ENCODE measurements at places on chromosomes 2 and 18.

- no peak for DNase-seq
Observed at GRCh38 chr2:170923799-170924198, 5.3 kb upstream of the GORASP2 start.

GRCh38 chr18:79604205-79604912, 75.2 kb upstream of the CTDP1 start:
- no peak for DNase-seq

DNA sequence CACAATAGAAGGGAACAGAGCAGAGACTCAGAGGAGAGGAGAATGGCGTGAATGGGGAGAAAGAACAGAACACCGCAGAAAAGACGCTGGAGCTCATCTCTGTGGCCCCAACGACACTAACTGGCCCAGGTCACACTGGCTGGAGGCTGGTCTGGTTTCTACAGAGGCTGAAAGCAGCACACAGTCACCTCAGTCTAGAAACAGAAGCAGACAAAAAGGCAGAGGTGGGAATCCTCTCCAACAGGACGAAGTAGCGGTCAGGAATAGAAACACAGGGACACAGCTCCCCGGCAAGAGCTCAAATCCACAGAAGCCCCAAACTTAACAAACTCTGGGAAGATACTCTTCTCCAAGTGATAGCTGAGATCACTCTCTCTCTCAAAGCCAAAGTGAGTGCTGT, 9.2 kb downstream of the SLC66A2 start:
- no peak for DNase-seq

- DNase-seq, result no peak
Observed at GRCh38 chr2:207149249-207150213, 16.2 kb downstream of the KLF7 start.

- DNase-seq, result no peak
Observed at GRCh38 chr2:141496810-141497209, 634.0 kb downstream of the LRP1B start.

- no peak for DNase-seq
Observed at GRCh38 chr2:19893520-19894133, 8.2 kb downstream of the TTC32 start.

GRCh38 chr2:174499371-174499770, 12.5 kb upstream of the GPR155 start:
- no peak for DNase-seq

DNA sequence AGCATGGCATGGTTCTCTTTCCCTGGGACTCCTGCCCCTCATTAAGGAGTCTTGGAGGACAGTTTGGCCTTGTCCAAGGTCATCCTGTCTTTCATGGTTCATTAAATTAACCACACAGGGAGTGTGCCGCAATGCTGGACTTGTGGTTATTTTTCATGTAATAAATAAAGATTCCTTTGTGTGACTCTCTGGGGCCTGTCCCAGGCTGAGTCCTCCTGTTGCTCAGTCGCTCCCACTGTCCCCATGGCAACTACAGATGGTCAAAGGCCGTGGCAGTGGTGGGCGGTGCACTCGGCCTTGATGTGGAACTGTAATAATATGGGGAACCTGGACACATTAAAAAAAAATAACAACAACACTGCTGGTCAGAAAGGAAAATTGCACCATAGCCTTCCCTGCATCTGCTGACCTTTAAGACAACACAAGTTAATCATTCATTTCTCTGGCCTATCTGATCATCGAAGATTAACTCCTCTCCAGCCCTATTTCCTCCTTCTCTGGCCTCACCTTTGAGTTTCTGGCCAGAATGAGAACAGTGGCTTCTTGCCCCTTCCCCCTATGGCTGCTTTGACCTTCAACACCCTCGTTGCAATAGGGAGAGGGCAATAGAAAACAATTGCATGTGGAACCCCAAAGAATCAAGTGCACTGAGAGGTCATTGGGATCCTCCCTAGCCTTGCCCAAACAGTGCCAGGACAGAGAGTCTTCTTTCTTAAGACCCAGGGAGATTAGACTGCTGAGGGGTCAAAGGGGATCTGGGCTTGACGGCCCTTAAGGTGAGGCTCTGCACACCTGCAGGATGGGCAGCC, 44.7 kb downstream of the PSD4 start:
- no peak for DNase-seq

- no peak for DNase-seq
Observed at GRCh38 chr2:230658877-230659652, 53.6 kb upstream of the CAB39 start.
